ENCODE measurements at places on chromosomes 4 and X.

DNA sequence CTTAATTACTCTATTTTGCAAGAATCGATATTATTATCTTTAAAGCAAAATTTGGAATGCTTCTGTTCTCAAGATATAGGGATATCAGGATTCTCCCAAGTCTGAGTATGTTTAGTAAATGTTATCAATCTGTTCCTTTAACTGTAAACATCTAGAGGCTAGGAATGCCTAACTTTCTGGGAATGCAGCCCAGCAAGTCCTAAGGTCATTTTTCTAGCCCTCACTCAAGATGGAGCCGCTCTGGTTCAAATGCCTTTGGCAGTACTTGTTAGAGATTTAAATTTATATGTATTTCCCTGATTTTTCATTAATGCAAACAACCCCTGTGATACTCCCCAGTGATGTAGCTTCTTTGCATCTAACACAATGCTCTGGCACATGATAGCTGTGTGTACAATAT is 623.8 kb upstream of the LCORL start:
- DNase-seq: no peak

DNA sequence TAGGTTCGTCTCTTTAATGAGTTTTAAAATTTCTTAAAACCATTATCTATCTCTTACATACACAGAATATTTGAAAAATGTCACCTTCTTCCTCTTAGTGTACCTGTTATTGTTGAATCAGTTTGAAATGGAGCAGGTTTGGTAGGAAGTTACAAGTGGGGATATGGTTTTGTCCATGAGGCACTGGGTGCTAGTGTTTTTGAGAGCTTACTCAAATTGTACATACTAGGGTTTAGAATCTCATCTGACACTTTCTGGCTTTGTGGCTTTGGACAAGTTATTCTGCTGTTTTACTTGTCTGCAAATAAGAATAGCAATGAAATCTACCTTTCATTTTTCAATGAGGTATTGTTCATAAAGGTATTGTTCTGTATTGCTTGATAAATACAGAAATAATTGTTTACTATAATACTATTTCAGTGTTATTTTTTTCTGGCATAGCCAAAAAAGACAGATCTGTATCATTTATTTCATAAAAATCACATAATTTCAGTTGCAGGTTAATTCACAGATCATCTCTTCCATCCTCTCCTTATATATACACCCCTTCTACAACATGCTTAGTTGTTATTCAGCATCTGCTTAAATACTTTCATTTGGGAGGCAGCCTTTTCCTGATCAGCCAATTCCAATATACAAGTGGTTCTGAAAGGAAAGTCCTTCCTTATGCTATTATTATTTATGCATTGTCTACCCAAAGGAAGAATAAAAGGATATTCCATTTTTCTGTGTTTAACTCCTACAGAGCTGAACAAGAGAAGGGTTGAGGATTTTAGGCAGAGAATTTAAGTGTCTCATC is 13.3 kb downstream of the NCAPG start:
- no peak for DNase-seq

- DNase-seq: no peak
These were observed 165.8 kb downstream of the VSIG4 start for GRCh38 chrX:65874110-65874509.

DNA sequence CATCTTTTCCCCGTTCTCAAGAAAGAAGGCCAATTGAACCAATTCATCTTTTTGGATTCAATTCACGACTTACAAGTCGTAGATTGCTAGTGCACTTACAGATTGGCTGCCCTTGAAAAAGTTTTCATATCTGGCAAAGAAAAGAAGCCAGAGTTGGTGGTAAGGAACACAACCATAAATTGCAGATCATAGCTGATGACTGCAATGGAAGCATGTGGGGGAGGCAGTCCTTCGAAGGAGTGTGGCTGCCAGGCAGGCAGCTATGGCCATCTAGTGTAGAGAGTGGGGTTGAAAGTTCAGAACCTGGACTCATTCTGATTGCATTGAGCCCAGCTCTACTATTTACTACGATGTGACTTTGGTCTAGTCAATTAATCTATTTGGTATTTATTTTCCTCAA is 4.5 kb downstream of the GPM6A start:
- DNase-seq: no peak

DNA sequence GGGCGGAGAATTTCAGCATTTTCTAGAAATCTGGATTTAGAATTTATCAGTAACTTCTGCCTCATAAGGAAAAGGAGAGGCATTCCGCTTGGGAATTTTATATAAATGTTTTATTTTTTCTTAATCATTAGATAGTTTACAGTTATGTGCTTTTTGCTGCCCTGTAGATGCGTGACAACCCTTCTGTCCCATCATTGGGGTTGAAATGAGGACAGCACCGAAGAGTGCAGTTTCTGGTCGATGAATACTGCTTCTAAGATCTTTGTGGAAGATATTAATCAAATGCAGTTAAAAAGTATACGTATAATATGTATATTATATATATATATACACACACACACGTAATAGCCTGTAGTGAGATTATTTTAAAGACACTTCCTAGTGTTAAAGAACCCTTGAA is 1.5 kb downstream of the RBPJ start:
- DNase-seq: no peak

- no peak for DNase-seq
These were observed 236.5 kb downstream of the CBR4 start for GRCh38 chr4:168773388-168774195.

- no peak for DNase-seq
These were observed 38.5 kb downstream of the RAB33B start for GRCh38 chr4:139492429-139492828.

DNA sequence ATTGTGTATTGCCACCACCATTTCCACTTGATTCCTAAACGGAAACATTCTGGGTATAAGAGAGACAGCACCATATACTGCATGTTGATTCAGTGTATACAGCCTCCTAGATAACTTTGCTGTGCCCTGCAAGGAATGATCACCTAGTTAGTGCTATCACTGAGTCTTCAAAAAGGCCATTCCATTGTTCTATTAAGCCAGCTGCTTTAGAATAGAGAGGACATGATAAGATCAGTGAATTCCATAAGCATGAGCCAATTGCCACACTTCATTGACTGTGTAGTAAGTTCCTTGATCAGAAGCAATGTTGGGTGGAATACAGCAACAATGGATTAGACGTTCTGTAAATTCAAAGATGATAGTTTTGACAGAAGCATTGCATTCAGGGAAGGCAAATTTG is 1047.3 kb downstream of the PCDH18 start:
- DNase-seq: no peak

GRCh38 chr4:174865418-174865985 is 36.5 kb upstream of the GLRA3 start:
- no peak for DNase-seq

- DNase-seq: no peak
These were observed 150.2 kb downstream of the RRAGB start for GRCh38 chrX:55867708-55868107.

DNA sequence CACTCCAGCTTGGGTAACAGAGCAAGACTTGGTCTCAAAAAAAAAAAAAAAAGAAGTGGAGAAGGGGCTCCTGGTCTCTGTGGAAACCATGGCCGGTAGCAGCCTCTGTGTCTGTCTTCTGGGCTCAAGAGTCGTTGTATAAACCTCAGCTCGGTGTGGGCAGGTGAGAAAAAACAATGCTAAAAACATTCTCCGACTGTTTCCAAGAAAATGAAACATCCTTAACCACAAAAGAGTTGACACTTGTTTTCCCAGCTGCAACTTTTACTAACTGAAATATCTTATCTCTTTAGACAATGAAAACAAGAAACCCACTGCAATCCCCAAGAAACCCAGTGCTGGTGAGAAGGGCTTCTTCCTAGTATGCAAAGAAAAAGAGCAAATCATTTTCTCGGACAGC is 26.2 kb downstream of the CD99 start:
- no peak for DNase-seq

- DNase-seq: no peak
These were observed 301.1 kb downstream of the FRMPD4 start for GRCh38 chrX:12439416-12439815.

DNA sequence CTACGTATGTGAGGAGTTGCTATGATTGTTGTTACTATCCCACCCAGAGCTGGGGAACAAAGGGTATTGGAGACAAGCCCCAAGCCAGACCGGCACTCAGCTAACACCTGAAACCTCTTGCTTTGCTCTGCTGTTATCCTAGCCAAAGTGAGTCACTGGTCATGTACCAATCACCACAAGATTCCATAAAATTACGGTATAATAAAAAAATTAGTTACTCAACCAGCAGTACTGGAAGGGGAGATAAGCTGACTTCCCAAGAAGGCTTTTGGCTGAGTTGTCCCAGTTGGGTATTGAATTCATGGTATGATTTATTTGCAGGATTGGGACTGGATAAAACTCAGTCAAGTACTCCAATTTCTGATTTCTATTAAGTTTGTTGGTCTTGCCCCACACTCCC is 5.3 kb downstream of the EDA2R start:
- DNase-seq: no peak

DNA sequence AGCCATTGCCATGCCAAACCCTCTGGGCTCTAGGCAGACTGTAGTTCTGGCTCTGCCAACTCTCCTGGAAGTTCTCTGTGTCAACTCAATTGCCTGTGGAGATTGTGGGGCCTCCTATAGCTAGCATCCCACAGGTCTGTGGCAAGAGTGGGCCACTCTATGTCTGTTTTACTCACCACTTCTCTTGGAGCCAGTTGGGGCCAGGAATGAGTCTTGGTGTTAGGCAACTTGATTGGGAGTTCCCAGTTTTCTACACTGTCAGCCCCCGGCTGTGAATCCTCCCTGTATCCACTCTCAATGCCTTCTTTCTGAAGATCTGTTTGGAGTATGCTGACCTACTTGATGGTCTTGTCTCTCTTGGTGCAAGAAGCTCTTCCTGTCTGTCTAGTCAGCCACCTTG is 48.2 kb upstream of the EPGN start:
- DNase-seq: no peak

DNA sequence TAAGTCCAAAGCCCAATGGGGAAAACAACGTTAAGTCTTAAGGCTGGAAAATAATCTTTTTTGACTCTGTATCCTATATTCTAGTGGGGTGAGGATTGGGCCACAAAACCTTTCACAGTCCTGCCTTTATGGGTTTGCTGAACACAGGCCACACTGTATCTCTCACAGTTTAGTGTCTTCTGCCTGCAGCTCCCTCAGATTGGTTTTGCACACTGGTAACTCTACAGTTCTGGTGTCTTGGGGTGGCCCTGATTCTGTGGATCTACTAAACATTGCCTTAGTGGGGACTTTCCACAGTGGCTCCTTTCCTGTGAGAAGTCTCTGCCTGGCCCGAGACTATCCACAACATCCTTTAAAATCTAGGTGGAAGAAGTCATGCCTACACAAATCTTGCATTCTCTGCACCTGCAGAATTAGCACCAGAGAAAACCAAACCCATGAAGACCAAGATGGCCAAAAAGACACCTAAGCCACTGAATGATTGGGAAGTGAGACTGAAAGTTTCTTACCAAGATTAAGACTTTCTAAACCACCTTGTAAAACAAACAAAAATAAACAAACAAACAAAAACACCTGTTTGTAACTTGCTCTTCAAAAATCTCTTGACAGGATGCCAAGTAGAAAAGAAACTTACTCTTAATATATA is 150.4 kb upstream of the PCDH10 start:
- no peak for DNase-seq

- DNase-seq: no peak
These were observed 101.3 kb downstream of the ZAR1 start for GRCh38 chr4:48591372-48591771.

GRCh38 chr4:121778991-121779628 is 14.1 kb upstream of the SMIM43 start:
- no peak for DNase-seq

DNA sequence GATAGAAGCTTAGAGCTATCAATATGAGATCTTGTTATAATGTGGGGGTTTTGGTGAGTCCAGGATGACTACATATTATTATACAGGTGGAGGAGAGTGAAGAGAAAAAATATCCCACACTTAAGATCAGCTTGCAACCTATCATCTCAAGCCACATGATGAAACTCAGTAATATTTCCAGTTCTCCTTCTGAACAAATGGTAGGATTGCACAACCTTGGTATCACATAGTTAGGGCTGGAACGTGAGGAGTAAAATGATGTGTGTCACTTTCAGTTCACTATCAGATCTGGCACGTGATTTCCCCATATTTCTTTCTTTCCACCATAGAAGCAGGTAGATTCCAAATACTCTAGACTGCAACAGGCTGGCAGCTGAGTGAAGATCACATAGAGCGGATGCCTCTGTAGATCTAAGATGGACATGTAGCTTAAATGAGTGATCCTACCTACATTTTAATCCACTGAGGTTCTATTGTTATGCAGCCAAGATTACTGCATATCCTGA is 150.6 kb upstream of the ANKRD50 start:
- no peak for DNase-seq

DNA sequence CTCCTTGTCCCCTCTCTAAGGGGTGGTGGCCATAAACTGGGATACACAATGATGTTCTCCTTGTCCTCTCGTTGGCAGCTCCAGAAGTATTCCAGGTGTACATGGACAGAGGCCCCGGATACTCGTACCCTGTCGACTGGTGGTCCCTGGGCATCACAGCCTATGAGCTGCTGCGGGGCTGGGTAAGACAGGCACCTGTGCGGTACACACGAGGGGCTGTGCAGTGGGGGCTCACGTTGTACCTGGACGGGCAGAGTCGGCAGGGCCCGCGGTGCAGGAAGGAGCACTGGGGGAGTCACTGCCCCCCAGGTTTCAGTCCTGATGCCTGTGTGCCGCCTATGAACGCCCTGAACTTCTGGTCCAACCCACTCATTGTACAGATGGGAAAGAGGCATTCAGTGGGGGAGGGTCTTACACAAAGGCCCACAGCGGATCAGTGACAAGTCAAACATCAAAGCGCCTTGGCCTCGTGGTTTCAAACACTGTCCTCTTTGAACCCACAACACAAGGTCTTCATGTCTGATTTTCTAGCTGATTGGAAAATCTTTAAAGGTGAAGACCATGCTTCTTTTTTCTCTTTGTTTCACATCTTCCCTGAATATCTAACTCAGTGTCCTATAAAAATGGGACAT is 261.6 kb downstream of the EVC2 start:
- DNase-seq: no peak

GRCh38 chr4:141469392-141469791 is 167.0 kb upstream of the IL15 start:
- DNase-seq: no peak

- no peak for DNase-seq
These were observed 124.7 kb upstream of the TMEM164 start for GRCh38 chrX:109878236-109878635.

DNA sequence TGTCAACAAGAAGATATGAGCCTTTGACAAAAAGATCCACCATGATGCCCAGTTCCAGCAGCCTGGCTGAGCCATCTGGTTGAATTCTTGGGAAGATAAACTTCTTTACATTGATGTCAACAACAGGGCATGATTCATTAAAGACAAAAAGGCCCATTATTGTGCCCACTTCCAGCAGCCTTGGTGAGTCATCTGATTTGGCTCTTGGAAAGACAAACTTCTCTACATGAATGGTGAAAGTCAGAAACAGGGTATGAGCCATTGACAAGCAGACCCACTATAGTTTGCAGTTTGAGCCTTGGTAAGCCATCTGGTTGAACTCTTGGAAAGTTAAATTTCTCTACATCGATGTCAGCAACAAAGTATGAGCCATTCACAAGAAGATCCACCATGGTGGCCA is 4.1 kb upstream of the CSF2RA start:
- no peak for DNase-seq

- DNase-seq: no peak
These were observed 62.3 kb upstream of the ADAMTS3 start for GRCh38 chr4:72631296-72631695.

GRCh38 chr4:169931964-169932363 is 94.2 kb downstream of the MFAP3L start:
- DNase-seq: no peak
